ENCODE measurements at places on chromosomes 4 and X.

DNA sequence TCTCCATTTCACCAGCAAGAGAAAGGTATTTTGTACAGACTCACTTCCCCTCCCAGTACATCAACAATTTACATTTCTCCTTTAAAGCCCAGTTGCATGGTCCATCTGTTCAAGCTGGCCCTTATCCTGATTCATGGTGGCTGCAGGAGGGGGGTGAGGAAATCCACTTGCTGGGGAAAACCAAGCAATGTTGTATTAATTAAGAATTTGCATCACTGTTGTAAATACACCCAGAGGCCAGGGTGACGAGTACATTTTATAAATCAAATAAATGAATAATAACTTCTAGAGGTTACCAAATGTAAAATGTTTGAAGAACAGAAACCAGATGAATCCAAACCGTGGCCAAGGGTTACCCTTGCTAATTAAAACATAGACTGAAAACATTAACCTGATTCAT lies 395.9 kb upstream of the INTU start:
- DNase-seq, result no peak

DNA sequence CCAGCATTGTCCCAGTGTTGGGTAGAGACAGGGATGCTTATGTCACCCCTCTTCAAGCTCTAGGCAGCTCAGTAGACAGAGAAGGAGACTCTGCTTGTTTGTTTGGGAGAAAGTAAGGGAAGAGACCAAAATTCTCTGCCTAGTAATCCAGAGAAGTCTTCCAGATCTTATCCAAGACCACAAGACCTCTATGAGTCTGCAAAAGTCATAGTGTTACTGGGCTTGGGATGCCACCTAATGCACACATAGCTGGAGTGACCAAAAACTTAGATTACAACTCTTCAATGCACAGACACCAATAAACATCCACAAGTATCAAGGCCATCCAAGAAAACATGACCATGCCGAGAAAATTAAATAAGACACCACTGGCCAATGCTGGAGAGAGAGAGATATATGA lies 205.5 kb downstream of the UNC5C start:
- DNase-seq, result no peak

DNA sequence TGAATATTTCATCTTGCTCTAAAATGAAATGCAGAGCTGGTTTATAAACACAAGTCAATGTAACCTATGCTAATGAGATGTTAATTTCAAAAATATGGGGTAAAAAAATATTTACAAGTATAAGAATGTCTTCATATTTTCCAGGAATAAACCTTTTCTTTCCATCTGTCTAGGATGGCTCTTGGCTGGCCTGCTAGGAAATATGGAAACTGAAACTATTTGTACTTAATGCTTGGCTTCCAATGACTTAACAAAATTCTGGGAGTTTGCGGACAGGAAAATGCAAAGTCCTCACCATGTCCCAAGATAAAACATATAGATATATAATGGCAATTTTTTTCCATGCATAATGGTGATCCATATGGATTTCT lies 168.1 kb downstream of the SCFD2 start:
- no peak for DNase-seq

DNA sequence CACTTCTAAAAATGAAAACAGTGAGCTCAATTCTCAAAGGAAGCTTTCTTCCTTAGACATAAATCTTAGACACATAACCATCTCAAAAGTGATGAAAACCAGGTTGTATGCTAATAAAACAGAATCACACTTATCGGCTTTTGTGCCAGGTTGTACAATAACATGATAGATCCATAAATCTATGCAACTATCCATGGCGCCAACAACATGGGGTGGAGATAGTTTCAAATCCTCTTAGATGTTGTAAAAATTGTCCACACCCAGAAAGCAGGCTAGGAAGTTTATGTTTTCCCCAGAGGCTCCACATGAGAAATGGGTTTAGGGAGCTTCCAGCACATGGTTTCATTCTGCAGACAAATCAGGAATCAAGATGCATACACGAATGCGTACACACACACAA lies 165.3 kb upstream of the MAP3K15 start:
- DNase-seq, result no peak

- DNase-seq, result no peak
Measured at GRCh38 chrX:145002771-145003170, 244.5 kb upstream of the SPANXN1 start.

GRCh38 chr4:7183161-7183560 lies 9.2 kb upstream of the SORCS2 start:
- DNase-seq, result no peak

GRCh38 chr4:130146773-130147172 lies 1050.8 kb downstream of the C4orf33 start:
- peak; percentile 30 for DNase-seq

GRCh38 chrX:44992775-44993174 lies 119.8 kb downstream of the KDM6A start:
- DNase-seq, result no peak

DNA sequence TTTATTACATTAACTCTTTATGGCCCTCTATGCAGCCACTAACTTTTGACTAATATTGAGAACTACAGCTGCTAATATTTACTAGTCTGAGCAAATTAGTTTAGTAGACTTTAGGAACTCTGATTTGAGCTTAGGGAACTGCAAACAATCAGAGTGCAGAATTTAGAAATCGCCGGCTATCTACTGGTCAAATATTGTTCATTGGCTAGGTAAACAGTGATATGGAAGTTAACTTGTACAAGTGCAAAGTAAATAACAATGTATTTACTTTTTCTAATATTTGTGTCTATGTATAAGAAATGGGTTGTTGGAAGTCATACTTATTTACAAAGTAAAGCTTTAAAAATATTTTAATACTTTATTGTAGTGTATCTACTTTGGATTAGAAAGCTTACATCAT lies 279.6 kb downstream of the CFAP299 start:
- no peak for DNase-seq

GRCh38 chr4:64584981-64585557 lies 175.8 kb upstream of the TECRL start:
- DNase-seq, result peak; percentile 64

GRCh38 chrX:47191331-47191730 lies 2.3 kb upstream of the UBA1 start:
- peak; percentile 79 for DNase-seq

DNA sequence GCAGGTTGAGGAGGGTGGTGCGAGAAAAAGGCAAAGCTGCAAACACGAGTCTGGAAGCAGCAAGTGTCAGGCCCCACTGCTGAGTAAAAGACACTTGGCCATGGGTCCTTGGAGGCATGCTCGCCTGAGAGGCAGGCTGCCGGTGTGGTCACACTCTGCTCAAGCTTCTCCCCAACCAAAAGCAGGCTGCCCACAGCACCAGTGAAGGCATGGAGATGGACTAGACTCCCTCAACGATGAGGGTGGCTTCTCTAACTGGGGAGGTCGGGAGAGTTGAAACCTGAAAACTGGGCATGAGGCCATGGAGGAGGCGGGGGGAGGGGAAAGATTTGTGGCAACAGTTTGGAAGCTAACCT lies 86.5 kb downstream of the ATG4A start:
- DNase-seq, result no peak

DNA sequence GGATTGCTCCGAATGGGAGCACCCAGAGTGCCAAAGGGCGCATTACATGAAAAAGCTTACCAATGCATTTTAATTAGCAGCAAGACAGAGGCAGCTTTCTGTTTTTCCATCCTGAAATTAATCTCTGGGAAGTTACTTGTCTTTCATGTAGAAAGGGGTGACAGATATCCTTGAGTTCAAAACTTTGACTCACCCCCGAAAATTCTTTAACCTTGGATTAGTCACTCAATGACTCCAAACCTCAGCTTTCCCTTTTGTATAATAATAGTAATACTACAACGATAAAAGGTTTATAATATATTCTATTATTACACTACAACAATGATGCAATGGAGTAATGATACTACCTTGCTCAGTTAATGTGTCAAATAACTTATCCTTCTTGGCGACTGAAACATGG lies 126.3 kb downstream of the ADAMTS3 start:
- DNase-seq, result no peak

GRCh38 chr4:136920092-136920881 lies 612.0 kb downstream of the PCDH18 start:
- DNase-seq, result no peak

- peak; percentile 69 for DNase-seq
Measured at GRCh38 chr4:161419822-161420221, 744.0 kb downstream of the FSTL5 start.

- DNase-seq, result no peak
Measured at GRCh38 chr4:189787216-189788031, 153.2 kb upstream of the FRG1 start.

DNA sequence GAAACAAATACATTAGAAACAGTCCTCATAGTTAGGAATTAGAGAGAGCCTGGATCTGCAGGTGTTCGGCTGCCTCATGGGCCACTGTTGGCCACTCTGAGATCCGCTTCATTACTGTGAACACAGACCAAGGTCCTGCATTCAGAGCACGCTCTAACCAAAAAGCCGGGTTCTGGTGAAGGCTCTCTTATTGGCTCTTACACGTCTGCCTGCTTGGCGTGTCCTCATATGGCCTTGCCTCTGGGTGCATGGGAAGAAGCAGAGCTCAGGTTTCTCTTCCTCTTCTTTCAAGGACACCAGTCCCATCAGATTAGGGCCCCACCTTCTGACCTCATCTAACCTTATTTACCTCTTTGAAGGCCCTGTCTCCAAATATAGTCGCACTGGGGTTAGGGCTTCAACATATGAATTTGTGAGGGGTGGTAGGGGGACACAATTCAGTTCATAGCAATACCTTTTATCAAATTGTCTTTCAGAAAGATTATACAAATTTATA lies 37.1 kb upstream of the ELF2 start:
- DNase-seq, result no peak

DNA sequence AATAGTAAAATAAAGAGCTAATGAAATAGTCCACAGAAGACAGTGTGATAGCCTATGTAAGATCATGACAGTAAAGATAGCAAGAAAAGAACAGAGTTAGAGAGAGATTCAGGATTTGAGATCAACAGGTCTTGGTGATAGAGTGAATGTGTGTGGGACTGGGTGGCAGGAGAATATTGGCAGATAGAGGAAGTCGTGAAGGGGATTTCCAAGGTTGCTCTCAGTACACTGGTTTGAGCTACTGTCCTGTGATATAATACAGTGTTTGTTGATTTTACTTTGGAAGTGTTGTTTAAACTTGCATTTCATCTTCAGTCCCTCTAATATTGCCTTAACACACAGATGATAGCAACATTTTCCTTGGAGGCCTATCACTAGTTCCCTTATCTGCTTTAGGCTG lies 44.1 kb downstream of the DTHD1 start:
- DNase-seq, result no peak

DNA sequence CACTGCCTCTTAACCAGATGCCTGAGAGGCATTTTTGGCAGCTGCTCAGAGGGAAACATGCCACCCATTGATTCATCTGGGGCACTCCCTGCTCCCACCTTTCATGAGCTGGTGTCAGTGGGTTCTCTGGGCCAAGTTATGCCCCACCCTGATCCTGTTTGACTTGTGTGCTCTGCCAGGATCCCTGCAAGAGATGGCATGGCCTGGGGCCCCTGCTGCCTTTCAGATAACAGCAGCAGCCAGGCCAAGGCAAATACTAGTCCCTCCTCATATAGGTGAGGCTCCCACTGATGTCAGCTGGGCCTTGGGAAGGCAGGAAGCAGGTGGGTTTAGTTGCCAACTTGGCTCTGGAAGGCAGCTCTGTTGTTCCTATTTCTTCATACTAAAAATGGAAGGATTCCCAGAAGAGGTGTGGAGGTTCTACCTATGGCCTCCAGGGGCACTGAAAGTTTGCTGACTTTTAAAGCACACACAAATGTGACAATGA lies 192.9 kb upstream of the RBPJ start:
- DNase-seq, result no peak

GRCh38 chr4:41822325-41822724 lies 73.8 kb upstream of the PHOX2B start:
- DNase-seq, result no peak

DNA sequence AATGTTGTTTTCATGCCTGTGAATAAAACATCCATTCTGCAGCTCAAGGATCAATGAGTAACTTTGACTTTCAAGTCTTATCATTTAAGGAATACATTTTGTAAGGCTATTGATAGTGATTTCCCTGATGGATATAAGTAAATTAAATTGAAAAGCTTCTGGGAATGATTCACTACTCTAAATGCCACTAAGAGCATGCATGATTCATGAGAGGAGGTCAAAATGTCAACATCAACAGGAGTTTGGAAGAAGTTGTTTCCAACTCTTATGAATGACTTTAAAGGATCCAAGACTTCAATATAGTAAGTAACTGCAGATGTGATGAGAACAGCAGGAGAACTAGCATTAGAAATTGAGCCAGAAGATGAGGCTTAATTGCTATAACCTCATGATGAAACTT lies 1487.3 kb downstream of the PCDH7 start:
- DNase-seq, result no peak

DNA sequence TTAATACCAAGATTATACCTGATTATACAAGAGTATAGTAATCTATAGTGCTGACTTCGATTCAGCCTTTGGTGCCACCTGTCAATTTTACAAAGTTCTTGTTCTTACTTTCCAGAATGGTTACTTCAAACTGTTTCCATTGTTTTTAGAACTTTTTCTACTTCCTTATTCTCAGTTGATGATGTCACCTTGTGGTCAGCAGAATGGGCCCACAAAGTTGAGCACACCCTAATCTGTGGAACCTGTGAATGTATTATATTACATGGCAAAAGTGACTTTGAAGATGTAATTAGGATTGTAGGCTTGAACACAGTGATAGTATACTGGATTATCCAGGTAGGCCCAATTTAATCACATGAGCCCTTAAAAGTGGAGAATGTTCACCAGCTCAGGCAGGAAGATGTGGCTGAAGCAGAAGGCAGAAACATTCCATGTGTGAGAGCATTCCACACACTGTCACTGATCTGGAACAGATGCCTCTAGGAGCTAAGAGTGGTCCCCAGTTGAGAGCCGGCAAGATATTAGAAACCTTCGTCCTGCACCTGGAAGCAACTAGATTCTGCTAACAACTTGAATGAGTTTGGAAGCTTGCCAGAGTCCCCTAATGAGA lies 6.3 kb upstream of the SGMS2 start:
- peak; percentile 46 for DNase-seq

DNA sequence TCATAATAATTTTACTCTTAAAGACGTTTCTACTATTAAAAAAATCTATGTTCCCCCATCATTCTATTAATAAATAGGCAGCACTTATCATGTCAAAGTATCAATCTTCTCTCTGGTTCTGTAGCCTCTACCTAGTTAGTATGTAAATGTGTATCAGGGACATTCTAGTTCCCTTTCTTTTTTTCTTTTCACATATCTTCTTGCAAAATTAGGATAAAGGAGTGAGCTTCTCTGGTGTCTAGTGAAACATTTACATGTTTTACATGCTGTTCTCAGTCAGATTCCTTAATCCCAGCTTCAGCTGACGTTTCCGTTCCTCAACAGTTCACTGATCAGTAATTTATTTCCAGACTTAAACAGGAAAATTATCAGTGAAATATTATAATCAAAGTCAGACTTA lies 11.8 kb downstream of the PCDH10 start:
- DNase-seq, result no peak

All from NCI-H1417 (cell line).